ENCODE measurements at places on chromosomes 3 and 15. TPM values are rescaled to one million over a fixed set of nuclear protein-coding genes. Genes with fewer than 3 reads are reported as not detected.

DNA sequence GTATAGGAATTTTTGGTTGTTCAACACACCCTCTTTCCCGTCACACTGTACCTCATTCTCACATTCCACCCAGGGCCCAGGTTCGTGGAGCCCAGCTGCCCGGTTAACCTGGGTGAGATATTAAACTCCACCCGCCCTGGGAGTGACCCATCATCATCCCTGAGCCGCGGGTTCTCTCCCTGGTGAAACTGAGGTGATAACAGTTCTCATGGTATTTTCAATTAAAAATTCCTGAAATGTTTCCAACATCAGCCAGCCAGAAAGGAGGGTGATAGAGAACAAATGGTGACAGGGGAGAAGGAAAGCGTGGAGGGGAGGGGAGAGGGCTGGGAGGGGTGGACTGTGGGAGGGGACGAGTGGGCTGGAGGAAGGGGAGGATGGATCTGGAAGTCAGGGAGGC is 148.8 kb downstream of the ALDH1A2 start:
- DNase-seq: no peak

DNA sequence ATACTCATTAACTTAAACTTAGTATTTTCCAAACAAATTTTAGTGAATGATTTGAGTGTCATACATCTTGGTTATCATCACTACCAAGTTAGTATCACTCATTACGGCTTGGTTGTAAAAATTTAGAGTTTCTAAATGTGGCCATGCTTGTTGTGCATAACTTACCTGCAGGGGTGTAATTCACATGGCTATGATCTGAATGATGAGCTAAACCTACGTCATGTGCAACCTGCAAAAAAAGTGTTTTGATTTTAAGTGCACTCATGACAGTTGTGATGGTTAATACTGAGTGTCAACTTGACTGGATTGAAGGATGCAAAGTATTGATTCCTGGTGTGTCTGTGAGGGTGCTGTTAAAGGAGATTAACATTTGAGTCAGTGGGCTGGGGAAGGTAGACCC is 17.6 kb upstream of the CLDN16 start:
- DNase-seq: no peak

DNA sequence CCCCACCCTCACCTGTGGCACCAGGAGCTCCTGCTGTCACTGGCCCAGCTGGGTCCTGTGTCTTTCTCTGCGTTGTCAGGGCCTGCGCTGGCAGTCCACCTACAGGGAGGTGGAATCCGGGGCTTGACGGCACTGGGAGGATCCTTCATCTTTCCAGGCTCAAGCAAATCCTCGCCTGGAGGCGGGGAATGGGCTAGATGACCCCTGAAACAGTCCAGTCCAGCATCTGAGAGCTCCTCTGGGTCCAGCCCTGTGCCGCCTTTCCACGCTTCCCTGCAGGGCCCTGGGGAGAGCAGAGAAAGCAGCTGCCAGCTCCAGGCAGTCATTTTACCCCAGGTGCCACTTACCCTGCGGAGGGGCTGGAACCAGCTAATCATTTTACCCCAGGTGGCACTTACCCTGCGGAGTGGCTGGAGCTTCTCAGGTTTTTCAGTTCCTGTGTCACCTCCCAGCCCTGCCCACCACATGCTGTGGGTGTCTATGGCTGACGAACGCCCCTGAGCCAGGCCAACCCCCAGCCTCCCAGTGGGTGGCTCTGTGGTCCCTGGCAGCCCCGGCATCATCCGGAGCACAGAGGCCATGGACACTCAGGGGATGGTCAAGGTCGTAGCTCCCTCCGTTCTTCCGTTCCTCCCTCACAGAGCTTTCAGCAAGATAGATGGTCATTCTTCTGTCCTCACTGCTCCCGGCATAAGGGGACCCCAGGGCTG is 17.9 kb upstream of the ADIPOQ start:
- DNase-seq: no peak

- no peak for DNase-seq
These were observed 26.2 kb upstream of the SLC12A8 start for GRCh38 chr3:125238759-125239158.

ADAMTSL3 gene
- 4.9 TPM for total RNA-seq

DNA sequence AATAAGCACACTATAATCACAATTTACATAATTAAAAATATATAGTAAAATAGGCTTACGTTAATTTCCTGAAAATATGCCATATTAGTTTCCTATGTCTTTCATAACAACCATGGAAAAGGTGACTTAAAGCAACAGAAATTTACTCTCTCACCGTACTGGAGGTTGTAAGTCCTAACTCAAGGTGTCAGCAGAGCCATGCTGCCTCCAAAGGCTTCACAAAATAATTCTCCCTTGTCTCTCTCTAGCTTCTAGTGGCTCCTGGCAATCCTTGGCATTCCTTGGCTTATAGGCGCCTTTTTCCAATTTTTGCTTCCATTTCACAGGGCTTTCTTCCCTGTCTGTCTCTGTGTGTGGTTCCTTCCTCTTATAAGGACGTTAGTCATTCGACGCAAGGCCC is 7.6 kb downstream of the SI start:
- DNase-seq: no peak

COX17 gene
- total RNA-seq: 40.7 TPM

IGF1R gene
- 97.4 TPM for total RNA-seq

DNA sequence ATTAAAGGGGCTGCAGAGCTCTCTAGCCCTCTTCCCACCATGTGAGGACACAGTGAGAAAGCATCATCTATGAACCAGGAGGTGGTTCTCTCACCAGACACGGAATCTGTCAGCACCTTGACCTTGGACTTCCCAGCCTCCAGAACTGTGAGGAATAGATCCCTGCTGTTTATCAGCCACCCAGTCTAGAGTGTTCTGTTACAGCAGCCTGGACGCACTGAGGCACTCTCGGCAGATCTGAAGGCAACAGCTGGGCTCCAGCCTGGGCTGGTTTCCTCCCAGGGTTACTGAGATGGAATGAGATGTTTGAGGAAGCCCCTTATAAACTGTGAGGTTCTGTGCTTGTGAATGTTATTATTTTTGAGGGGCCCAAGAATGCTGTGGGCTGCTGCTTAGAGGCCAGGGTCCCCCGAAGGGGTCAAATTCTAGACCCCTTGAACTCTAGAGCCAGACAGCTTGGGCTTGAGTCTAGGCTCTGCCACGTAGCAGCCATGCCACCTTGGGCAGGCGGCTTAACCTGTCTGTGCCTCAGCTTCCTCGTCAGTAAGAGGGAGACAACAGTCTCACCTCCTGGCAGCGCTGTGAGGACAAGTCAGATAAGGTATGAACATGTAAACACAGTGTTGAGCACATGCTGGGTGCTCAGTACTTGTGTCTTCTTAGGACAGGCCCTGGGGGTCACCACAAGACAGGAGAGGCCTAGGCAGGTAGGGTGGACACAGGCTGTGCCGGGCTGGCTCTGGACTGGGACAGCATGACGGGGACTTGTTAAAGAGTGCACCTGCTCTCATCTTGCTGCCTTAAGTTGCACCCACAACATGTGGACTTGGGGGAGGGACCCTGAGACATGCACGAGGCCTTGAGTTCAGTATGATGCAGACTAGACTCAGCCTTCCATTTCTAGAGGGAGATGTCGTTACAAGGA is 49.2 kb downstream of the MGLL start:
- DNase-seq: no peak

- no peak for DNase-seq
These were observed 209.6 kb downstream of the TJP1 start for GRCh38 chr15:29612701-29613100.

SAXO2 gene
- total RNA-seq: 0.19 TPM

CGNL1 gene
- 4.7 TPM for total RNA-seq

KBTBD13 gene
- total RNA-seq: not detected

Measured in omental fat pad (tissue), 4 donors.